ENCODE measurements at places on chromosomes 13 and 19.

- DNase-seq, result peak; percentile 58
Measured at GRCh38 chr19:861756-862580, 2.5 kb downstream of the CFD start.

- DNase-seq, result no peak
Measured at GRCh38 chr19:15532779-15533521, 24.6 kb downstream of the CYP4F22 start.

- no peak for DNase-seq
Measured at GRCh38 chr19:2150794-2151338, 500 bp downstream of the AP3D1 start.

DNA sequence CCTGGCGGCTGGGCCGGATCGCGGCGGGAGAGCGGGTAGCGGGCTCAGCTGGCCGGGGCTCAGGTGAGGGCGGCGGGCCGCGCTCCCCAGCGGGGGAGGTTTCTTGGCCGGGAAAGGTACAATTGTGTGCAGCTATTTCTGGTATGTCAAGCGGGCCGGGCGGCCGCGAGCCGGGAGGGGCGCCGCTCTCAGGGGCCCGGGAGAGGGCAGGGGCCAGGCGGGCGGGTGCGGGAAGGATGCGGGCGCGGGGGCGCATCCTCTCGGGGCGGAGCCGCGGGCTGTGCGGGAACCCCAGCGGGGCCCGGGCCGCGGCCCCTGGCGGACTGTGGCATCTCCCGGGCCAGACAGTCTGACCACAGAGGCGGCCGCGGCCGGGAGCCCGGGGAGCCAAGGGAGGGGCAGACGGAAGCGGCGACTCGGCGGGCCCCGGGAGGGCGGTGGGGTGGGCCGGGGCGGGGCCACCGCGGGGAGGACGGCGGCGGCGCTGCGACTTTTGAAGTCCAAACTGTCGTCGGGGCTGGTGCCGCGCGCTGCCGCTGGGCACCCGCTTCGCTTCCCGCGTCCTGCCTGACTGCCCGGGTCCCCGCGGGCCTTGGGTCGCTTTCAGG lies at the start of gene LMO7:
LMO7 (plus strand) TSS at position 503 of the 608 bp plus-strand sequence. CDS start 328 bp downstream, outside the sequence.
- peak; percentile 39 for DNase-seq

DNA sequence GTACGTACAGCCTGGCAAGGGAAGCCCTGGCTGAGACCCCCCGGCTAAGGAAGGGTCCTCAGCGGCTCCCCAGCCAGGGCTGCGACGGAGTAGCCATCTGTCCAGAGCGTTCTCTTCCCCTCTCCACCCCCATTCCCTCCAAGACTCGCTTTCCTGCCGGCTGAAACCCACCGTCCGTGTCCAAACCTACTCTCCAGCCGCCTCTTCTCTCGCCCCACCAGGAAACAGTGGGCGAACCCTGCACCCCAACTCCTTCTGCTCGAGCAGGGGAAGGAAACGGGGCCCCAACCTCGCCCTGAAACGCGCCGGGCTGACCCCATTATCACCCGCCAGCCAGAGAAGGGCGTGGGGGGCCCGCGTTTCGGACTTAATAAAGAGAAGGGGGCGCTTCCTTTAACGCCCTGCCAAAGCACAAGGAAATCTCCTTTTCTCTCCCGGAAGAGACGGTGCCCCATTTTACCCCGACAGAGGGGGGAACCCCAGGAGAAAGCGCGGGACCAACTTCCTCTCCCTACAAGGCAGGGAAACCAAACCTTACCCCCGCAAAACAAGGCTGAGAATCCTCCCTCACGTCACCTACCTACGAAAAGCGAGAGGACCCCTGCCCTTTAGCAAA lies 2.5 kb downstream of the ZC3H4 start:
- DNase-seq, result peak; percentile 35

DNA sequence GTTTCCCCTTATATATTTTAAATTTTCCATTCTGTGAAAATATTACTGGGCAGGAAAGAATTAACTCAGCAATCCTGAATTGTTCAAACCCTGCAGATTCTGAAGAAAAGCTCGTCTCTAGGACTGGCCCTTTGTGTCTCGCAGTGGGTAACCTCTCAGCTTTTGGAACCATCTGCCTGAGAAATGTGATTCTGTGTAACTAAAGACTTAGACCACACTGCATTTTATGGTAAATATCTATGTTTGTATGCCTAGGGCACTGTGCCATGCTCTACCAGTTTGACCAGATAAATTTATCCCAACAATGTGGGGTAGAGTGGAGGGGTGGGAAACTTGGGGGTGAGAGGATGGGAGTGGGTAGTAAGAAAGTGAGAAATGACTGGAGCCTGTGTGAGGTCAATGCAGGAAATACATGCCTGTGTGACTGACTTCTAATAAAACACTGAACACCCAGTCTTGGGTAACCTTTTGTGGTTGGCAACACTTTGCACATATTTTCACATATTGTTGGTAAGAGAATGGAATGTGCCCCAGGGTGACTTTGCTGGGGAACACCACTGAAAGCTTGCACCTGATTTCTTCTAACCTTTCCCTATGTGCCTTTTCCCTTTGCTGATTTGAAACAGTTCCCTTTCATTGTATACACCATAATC lies 1181.9 kb downstream of the OLFM4 start:
- no peak for DNase-seq

DNA sequence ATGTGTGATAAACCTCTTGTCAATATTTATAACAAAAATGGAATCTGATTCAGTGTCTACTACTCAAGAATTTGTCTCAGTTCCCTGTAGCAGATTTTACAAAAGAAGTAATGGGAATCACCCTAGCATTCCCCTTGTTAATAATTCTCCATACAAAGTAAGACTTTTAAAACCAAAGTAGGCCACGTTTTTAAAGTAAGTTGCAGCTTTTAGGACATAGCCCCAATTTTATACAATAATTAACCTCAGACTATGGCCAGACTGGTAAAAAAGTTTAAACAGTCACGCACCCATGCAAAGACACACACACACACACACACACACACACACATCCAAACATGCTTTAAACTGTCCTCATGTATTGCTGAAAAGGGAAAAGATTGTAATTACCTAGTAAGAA lies 589.9 kb downstream of the PCDH9 start:
- no peak for DNase-seq

GRCh38 chr13:42600943-42601342 lies 27.0 kb downstream of the TNFSF11 start:
- DNase-seq, result no peak

- no peak for DNase-seq
Measured at GRCh38 chr13:102401265-102401664, 583 bp downstream of the FGF14 start.

DNA sequence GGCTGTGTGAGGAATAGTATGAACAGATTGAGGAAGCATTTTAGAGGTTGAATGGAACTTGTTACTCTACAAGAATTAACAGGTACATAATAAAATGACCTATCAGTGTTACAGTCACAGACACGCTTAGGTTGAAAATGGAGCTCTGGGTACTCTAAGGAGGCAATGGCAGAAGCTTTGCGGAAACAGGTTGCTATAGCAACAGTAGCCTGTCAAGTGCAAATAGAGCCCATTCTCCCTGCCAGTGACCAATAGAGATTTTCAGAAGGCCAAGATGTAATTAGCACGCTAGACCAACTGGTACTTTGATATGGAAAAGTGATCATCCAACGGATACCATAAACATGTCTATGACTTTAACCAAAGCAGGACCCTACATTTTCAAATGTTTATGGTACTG lies 148.5 kb upstream of the FREM2 start:
- no peak for DNase-seq

GRCh38 chr13:108363666-108364065 lies 94.1 kb downstream of the TNFSF13B start:
- no peak for DNase-seq

DNA sequence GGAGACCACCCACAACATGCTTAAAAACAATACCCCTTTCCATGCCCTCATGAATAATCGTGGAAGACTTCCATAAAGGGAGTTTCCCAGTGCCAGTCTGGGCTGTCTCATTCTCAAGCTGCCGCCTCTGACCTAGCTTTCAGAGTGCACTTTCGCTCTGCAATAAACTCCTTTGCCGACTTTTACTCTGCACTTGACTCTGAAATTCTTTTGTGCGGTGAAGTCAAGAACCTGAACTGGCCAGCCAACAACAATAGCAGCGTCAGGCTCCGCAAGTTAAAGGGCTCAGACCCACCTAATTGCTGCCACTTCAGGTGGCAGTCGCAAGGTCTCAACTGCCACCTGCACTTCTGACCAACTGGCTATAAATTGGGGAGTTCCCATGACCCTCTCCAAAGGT lies 10.3 kb upstream of the LEUTX start:
- DNase-seq, result no peak

DNA sequence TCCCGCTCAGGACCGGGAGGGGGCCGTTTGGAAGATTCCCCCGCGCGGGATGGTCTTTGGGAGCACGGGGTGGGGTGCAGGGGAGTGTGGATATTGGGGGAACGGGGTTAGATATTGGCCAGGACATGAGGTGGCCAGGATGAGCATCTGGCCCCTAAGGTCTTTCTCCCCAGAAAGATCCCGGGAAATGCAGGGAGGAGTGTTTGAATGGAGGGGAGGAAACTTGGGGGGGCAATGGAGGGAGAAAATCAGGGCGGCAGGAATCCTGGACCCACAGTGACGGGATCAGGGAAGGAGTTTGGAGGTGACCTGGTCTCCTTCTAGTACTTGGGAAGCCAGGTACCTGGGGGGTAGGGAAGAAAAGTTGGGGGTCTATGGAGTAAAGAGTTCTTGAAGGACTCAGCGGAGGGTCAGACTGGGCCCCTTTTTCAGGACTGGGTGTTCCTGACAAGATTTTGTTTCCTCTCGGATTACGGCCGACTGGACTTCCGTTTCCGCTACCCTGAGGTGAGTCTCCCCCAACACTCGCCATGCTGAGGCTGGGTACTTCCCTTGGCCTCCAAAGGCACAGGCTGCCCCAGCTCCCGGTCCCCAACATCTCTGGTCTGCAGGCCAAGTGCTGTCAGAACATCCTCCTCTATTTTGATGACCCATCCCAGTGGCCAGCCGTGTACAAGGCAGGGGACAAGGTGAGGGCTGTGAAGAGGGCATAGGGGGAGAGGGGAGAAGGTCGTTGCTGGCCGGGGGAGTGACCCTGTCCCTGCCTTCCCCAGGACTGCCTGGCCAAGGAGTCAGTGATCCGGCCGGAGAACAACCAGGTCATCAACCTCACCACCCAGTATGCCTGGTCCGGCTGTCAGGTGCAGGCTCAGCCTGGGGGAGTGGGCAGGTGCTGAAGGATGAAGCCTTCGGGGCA lies 989 bp downstream of the TMEM145 start:
- DNase-seq, result no peak

GRCh38 chr13:40109351-40109844 lies 453.9 kb downstream of the COG6 start:
- DNase-seq, result no peak

DNA sequence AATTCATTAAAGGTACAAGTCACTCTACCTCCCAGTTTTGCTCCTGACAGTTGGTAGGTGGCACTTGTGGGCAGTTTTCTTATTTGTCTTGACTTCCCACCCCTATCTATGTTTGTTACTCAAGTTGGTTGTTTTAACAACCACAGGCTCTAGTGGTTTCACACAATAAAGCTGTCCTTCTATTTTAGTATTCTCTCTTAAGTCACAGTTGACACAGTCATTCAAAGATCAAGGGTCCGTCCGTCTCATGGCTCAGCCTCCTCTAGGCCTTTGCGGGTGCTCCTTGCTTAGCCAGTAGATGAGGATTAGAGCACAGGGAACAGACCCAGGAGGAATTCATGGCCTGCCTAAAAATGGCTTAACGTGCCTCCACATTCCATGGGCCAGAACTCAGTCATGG lies 573.7 kb downstream of the IRS2 start:
- DNase-seq, result no peak

GRCh38 chr19:7337380-7338194 lies 11.2 kb upstream of the ARHGEF18 start:
- DNase-seq, result no peak

DNA sequence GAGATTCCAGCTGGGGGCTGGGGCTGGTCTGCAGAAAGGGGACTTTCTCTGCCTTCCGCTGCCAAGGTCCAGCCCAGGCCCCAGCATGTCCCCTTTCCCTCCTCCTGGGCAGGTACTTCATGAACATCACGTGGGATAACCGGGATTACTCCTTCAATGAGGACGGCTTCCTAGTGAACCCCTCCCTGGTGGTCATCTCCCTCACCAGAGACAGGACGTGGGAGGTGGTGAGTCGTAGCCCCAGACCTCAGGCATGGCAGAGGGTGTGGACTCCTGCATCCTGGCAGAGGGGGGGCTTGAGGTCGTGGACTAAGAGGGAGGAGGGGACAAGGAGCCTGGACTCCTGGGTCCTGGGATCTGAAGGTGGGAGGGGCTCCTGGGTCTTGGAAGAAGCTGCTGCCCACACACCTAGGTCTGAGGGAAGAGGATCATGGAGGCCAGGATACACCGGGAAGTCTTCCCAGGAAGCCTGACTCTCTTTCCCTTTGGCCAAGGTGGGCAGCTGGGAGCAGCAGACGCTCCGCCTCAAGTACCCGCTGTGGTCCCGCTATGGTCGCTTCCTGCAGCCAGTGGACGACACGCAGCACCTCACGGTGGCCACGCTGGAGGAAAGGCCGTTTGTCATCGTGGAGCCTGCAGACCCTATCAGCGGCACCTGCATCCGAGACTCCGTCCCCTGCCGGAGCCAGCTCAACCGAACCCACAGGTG lies 20.6 kb downstream of the GRIN2D start:
- no peak for DNase-seq

DNA sequence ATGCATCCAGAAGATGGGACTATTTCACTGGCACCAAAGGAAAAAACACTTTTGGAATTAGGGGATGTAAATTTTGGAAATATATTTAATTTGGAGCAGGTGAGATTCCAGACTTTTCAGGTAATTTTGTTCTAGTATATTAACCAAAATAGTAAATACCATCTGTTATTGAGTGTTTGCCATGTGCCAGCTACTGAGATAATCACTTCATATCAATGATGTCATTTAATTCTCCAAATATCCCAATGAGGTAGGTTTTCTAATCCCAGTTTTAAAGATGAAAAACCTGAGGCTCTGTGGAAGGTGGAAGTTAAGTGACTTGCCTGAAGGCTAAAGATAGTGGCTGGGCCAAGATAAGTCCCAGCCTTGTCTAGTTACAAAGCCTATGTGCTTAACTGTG lies 95.2 kb downstream of the TDRD3 start:
- no peak for DNase-seq

DNA sequence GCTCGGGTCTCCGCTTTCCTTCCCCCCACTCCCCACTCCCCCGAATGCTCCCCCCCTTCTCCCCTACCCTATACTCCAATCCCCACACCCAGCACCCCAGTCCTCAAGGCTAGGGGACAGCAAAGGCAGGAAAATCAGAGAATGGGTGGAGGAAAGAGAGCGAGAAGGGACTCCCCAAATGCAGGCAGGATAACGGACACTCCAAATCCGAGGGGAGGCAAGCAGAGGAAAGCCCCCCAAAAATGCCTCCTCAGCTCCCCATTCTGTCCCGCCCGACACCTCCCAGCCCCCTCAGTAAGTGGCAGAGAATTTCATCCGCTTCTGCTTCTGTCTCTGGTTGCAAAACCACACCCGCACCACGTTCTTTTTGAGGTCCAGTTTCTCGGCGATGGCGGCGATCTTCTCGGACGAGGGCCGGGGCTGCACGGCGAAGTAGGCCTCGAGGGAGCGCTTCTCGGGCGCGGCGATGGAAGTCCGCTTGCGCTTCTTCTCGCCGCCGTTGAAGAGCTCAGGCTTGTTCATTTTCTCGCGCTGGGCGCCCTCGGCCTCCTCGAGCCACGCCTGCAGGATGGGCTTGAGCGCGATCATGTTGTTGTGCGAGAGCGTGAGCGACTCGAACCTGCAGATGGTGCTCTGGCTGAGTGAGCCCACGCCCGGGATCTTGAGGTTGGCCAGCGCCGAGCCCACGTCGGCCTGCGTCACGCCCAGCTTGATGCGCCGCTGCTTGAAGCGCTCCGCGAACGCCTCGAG lies 2.1 kb downstream of the POU4F1 start:
- DNase-seq, result no peak

Data from activated T-helper 9 cell treated with anti-CD3 and anti-CD28 coated beads, Interleukin-2, amount 50 U/mL, for 16 hours (primary cell).